Mesendoderm (in vitro differentiated cells): ENCODE measurements at places on chromosomes 12 and 14.
A peak's percentile ranks its signal among the peaks of the same experiment; 100 is the strongest.

DNA sequence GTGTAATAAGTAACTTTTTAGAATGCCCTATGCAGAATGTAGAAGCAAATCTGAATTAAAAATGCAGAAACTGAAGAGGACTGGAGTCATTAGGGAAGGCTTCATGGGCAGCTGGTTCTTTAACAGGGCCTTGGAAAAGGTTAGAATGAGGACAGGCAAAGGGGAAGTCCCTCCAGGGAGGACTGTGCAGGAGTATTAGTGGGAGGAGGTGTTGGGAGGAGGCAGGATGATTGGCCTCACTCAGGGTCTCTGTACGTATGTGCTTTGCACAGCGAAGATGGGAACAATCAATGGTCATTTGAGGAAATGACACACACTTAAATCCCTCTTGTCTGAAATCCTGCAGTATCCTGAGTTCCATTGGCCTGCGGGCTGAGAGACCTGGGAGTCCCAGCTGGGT is 119.7 kb downstream of the PTCSC3 start:
- DNase-seq: no peak

GRCh38 chr12:69828897-69829296 is 3.9 kb downstream of the MYRFL start:
- DNase-seq: no peak

DNA sequence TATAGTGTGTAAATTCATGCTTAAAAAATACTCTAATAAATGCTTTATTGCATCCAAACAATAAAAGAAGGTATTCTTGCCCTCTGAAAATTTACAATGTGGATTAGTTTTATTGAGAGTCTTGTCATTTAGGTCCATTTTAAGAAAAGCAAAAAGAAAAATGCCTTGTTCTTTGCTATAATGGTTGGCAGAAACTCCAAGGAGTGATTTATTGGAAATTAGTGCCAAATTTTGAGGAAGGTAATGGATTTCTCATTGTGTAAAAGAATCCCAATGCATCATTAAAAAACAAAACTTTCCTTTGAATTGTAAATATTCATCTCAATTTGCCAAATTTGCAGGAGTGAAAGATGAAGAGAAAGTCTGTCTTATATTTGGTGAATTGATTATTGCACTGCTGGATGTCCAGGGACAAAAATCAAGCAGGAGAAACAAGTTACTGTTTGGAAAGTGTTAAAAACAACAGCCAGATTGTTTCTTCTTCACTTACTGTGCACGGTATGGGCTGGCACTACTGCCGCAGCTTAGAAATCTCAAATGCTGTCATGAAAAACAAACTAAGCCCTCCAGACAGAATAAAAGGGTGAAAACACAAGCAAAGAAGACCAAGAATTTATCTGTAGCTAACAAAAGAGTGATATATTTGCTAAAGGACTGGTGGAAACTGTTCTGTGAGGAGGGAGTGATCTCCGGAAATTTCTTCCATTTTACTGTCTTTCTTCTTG is 511.7 kb downstream of the TMTC2 start:
- peak; percentile 17 for DNase-seq

GRCh38 chr14:84688297-84689025 is 841.5 kb upstream of the FLRT2 start:
- DNase-seq: no peak

DNA sequence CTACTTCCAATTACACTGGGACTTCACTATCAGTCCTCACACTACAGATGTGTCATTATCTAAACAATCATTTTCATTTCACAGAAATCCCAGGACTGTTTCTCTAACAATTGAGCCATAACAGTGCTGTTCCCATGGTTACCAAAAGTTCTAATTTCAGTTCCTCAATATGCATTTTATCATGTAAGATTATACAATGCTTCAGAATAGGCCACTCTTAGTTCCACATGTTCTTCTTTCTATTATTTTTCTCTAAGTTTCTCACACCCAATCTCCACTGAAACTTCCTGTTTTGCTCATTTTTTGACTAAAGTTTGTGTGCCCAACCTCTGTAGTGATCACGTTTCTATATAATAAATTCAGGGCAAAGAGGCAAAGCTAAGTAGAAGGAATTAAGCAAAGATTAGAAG is 185.8 kb downstream of the DUSP6 start:
- peak; percentile 25 for DNase-seq

- no peak for DNase-seq
These were observed 43.6 kb downstream of the FSCB start for GRCh38 chr14:44463356-44464004.

- peak; percentile 87 for DNase-seq
These were observed 110.1 kb downstream of the SAMD4A start for GRCh38 chr14:54676812-54677708.

DNA sequence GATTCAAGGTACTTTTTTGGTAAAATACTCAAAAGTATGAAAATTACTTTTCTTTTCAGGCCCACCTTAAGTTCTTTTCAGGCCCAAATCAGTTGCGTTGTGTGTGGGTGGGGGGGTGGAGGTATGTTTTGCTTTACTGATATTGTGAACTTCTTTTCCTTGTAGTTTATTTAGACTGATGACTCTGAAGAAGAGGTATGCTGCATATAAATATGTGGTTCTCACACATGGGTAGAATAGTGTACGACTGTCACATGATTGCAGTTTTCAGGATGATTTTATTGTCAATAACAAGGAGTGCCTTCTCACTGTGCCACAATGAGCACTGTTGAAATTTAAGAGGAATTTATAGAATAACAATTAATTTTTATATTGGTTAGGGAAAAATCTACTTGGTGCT is 166.6 kb upstream of the ATP2B1 start:
- DNase-seq: no peak

- DNase-seq: no peak
These were observed 159.2 kb downstream of the PAX9 start for GRCh38 chr14:36820901-36821300.

DNA sequence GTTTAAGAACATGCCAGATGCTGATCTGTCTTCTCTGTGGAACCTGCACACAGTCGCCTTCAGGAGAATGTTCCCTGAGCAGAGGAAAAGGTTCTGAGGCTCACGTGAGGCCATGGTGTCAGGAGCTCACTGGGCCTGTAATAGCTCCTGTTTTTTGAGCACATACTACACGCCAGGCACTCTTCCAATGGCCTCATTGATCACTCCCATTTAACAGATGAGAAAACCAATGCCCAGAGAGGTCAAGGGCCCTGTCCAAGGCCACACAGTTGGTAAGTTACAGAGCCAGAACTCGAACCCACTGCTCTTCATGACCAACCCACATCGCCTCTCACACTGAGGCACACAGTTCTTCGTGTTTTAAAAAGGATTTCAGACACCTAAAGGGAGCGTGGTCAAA is 7.3 kb upstream of the HHIPL1 start:
- DNase-seq: no peak

DNA sequence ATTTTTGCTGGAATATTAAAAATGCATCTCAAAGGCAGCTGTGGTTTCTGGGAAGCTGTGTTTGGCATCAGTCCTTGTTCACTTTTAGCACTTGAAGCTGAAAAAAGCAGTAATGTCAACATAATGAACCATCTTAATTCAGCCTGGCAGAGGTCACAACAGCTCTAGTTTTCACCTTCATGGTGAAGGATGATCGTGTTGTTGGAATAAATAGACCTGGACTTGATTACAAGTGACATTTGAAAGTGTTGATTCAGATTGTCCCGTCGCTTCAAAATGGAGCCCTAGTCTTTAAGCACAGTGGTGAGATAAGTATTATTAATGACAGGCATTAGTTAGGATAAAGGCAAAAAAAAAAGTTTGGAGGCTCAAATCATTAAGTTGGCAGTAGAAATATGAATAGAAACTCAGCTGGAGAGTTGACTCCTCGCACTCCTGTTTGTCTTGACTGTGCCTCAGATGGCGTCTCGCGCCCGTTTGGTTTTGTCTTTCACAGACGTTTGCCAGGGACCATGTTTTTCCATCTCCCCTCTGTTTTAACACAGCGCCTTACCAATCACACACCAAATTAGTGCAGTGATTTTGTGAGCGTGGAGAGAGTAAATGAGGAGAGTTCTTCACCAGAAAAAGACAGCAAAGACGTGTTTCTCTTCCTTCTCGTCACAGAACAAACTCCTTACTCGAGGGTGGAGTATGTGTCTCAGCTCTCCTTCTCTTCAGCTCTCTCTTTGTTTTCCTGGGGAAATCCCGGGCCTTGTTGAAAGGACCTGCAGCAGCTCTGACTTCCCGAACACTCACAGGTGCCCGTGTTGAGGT is 53.4 kb upstream of the MMP17 start:
- DNase-seq: no peak

DNA sequence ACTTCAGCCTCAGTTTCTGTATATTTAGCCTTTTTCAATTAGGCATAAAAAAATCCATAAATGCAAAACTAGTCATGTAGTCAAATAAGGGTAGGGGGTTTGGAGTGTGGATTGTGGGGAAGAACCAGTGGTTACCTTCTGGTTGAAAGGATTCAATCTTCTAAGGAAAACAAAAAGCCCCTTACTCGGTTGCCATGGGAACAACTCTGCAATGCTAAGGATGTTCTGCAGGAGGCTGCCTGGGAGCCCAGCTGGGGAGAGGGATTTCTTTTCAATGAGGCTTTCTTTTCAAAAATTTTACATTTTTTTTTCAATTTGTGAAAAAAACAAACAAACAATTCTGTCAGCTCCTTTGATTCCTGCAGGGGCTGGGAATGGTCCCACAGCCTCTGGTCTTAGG is 67.2 kb downstream of the SLC8A3 start:
- DNase-seq: peak; percentile 70

- DNase-seq: no peak
These were observed 381.5 kb downstream of the ALG10 start for GRCh38 chr12:34403706-34404376.

GRCh38 chr12:21568115-21568514 is 36.5 kb downstream of the GYS2 start:
- DNase-seq: no peak

DNA sequence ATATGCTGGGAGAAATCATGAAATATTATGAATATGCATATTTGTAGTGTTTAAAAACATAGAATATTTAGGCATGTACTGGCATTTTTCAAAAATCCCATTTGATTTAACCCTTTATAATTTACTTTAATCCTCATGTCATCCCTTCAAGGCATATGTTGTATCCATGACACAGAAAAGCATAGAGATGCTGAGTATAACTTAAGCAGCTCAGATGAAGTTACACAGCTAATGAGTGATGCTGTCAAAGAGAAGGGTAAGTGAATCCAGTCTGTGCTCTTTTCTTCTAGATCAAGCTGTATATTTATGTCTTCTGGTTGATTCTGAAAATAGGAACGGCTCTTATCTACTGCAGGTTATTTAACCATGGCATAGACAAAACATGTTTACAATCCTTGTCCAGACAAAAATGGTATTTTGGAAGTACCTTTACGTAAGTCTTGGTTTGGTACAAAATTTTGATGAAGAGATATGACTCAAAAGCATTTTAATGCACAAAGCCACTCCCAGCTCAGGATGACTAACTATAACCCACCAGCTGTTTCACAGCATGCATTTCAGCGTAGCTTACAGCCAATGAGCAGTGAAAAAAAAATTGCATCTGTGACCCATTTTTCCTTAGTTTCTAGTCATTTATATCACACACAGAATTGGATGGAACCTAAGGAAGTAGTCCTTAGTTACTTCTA is 201.7 kb downstream of the STXBP6 start:
- no peak for DNase-seq

- DNase-seq: no peak
These were observed 369.6 kb downstream of the DUSP6 start for GRCh38 chr12:88982694-88983093.

- no peak for DNase-seq
These were observed 2.6 kb downstream of the NPC2 start for GRCh38 chr14:74490486-74490885.

DNA sequence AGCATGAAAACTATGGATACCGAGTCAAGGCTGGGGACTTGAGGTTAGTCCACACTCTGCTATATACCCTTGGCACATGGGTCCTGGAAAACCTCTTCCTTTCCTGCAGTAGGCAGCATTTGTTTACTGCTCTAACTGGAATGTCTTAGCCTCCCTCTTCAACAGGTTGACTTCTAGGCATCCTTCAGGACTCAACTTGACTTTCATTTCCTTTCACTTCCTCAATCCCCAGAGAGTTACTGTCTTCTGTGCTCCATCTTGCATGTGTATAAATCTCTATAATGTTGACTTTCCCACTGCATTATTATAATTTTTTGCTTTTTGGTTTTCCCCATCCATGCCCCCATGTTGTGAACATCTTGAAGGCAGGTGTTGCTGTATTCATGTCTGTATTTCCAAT is 107.9 kb downstream of the VRK1 start:
- no peak for DNase-seq

- no peak for DNase-seq
These were observed 31.2 kb upstream of the FOS start for GRCh38 chr14:75247286-75247922.

- no peak for DNase-seq
These were observed 6.5 kb upstream of the CPM start for GRCh38 chr12:68939505-68939904.

DNA sequence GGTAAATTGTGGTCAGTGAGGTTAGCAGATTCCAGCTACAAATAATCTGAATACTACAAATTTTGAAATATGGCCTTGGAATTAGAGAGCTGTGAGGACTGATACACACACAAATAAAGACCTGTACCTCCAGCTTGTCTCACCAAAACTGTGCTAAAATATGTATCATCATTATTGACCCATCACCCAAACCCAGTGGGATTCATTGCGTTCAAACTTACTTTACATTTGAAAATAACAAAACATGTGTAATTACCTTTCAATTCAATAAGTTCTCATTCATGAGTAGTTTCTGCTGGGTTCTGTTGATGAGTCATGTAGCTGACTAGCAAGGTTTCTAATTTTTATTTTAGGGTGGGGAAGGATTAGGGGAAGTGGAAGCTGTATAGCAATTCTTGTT is 170.9 kb downstream of the MSRB3 start:
- DNase-seq: no peak

- DNase-seq: peak; percentile 79
These were observed 26.8 kb upstream of the PEX5 start for GRCh38 chr12:7162691-7163114.

DNA sequence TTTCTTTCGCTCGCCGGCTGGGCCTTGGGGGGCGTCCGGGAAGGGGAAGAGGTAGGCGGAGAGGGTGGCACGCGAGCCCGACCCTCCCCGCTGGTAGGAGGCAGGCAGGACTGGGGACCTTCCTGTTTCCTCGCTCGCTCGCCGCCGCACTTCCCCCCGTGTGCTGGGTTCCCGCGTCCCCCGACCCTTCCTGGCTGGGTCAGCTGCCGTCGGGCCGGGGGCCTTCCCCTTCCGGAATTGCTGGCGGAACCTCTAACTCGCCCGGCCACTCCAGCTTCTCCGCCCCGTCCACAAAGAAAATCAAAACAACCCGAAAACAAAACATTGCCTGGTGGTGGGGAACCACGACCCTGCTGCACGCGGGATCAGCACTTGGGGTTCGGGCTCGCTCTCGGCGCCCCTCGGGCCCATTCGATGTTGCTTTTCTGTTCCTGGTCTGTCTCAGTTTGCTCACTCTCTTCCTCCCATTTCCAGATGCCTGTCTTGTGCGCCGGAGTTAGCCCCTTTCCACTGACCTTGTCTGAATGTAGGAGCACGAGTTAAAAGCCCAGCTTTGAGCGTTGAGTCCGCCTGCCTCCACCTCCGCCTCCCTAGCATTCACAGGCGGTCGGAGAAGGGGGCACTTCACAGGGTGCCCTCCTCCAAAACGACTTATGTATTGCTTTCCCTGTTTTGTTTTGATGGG is 581 bp downstream of the PAPOLA start:
- DNase-seq: peak; percentile 75
